Esophagus squamous epithelium (tissue), 5 donors: ENCODE measurements at places on chromosomes 3 and 15. TPM values are rescaled to one million over a fixed set of nuclear protein-coding genes. Genes with fewer than 3 reads are reported as not detected.

The COX5A gene
- total RNA-seq = 110 TPM

The ZNF385D gene
- 0.18 TPM for total RNA-seq

The CDHR4 gene
- not detected for total RNA-seq

The NGLY1 gene
- 27.5 TPM for total RNA-seq

DNA sequence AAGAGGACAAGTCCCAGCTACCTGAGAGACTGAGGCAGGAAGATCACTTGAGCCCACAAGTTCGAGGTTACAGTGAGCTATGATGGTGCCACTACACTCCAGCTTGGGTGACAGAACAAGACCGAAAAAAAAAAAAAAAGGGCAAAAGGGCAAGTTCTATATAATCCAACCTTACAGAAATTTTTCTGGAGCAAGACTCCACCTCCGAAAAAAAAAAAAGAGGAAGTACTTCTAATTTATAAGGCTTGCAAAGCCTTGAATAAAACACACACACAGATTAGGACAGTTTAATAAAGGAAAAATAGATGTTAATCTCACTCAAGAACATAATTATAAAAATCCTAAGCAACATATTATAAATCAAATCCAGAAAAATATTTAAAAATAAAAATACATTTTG, 14.4 kb upstream of the XYLB start:
- H3K27ac ChIP-seq = no peak overlapping the region
- no peak for DNase-seq
- H3K27me3 ChIP-seq = no peaks in the 10 kb centered on the region
- no peaks in the 10 kb centered on the region for H3K4me1 ChIP-seq
- no peak overlapping the region for H3K4me3 ChIP-seq

- H3K27ac ChIP-seq = no peak overlapping the region
- peaks cover 3% of the 10 kb centered on the region for H3K27me3 ChIP-seq
- peaks cover 7% of the 10 kb centered on the region for H3K4me1 ChIP-seq
- H3K4me3 ChIP-seq = peak overlapping the region; percentile 62
- no peak for DNase-seq
Observed at GRCh38 chr3:173584838-173585831, 187.6 kb downstream of the NLGN1 start.

GRCh38 chr3:190044142-190044541, 76.6 kb downstream of the P3H2 start:
- H3K4me1 ChIP-seq = peaks cover 68% of the 10 kb centered on the region
- no peaks in the 10 kb centered on the region for H3K27me3 ChIP-seq
- H3K27ac ChIP-seq = no peak overlapping the region
- no peak overlapping the region for H3K4me3 ChIP-seq
- H3K36me3 ChIP-seq = no peaks in the 10 kb centered on the region

DNA sequence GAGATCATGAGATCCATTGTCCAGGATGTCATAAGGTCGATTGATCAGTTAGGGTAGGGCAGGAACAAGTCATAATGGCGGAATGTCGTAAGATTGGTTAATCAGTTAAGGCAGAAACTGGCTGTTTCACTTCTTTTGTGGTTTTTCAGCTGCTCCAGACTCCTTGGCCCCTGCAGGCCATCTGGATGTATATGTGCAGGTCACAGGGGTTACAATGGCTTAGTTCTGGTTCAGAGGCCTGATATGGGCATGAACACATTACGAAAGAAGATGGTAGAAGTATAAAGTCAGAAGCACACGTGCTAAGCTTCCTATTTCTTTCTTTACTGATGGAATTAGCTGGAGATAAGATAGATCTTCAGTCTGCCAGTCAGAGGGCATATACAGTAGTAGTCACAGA, 315.4 kb upstream of the LRRC3B start:
- no peak overlapping the region for H3K27ac ChIP-seq
- H3K4me1 ChIP-seq = no peaks in the 10 kb centered on the region
- no peak overlapping the region for H3K4me3 ChIP-seq
- DNase-seq = no peak
- no peaks in the 10 kb centered on the region for H3K27me3 ChIP-seq

DNA sequence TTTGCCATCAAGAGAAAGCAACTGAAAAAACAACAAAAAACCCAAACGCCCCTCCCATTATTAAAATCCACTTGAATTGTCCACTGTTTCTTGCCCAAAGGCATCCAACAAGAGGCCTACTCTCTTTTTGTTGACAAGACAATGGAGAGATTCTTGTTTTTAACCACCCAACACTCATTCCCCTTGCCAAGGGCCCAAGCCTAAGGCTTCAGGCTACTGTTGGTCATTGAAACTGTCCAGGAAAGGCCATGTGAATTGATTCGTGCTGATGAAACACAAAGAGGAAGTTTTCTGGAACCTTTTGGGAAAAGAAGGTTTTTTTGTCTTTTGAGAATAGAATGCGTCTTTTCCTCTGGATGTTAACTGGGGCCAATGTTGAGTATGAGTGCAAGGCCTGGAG, 157.4 kb upstream of the PFN2 start:
- H3K27me3 ChIP-seq = no peaks in the 10 kb centered on the region
- no peaks in the 10 kb centered on the region for H3K36me3 ChIP-seq
- H3K27ac ChIP-seq = no peak overlapping the region
- DNase-seq = no peak

GRCh38 chr3:78204977-78205376, 1165.1 kb downstream of the ROBO2 start:
- no peak overlapping the region for H3K4me3 ChIP-seq
- H3K27ac ChIP-seq = no peak overlapping the region
- no peaks in the 10 kb centered on the region for H3K27me3 ChIP-seq
- no peak for DNase-seq

DNA sequence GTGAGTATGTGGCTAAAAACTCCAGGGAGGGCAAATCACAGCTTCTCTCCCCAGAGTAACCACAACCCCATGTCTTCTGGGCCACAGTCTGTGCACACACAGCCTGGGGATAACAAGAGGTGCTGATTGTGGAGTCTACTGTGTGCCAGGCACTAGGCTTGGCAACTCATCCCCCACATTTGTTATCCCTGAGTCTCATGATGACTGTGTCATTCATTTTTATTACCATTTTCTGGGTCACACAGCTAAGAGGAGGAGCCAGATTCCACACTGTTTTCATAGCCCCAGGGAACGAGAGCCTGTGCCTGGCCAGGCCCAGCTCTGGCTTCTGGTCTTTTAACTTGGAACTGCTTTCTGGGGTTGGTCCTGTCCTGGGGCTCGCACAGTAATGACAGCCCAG, 34.5 kb downstream of the ESYT3 start:
- no peaks in the 10 kb centered on the region for H3K36me3 ChIP-seq
- no peak overlapping the region for H3K4me3 ChIP-seq
- no peak overlapping the region for H3K27ac ChIP-seq
- peaks cover 3% of the 10 kb centered on the region for H3K27me3 ChIP-seq

- H3K4me1 ChIP-seq = no peaks in the 10 kb centered on the region
- H3K27me3 ChIP-seq = no peaks in the 10 kb centered on the region
- H3K27ac ChIP-seq = no peak overlapping the region
- no peak overlapping the region for H3K4me3 ChIP-seq
- no peaks in the 10 kb centered on the region for H3K36me3 ChIP-seq
Observed at GRCh38 chr3:169563775-169564059, 99.8 kb downstream of the MECOM start.

GRCh38 chr15:28098766-28099554, at the start of gene OCA2:
OCA2 (minus strand) TSS chr15:28099315; CDS start chr15:28081874, 17,441 bp downstream.
- peak within 1 kb of the TSS; percentile 27 for H3K4me3 ChIP-seq
- H3K36me3 ChIP-seq = no peaks in the 10 kb centered on the region
- peaks cover 35% of the 10 kb centered on the region for H3K4me1 ChIP-seq
- H3K27ac ChIP-seq = peak within 1 kb of the TSS; percentile 56
- H3K27me3 ChIP-seq = no peaks in the 10 kb centered on the region
- no peak for DNase-seq

DNA sequence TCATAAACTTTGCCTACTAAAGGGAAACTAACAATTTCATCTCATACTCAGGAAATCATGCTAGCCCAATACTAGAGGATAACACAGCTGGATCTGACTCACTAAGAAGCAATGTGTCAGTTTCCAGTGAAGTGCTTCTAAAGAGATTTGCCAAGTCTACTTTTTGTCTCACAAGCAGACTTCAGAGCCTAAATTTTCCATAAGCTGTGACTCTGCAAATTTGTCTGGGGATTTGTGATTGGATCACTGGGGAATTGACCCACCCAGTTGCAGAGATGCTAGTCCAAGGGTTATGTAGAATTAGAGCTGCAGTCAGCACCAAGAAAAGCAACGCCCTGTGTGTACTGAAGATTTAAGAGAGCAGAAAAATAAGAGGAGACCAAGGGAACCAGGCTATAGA, 647.1 kb downstream of the NTRK3 start:
- no peak for DNase-seq
- no peak overlapping the region for H3K4me3 ChIP-seq
- H3K4me1 ChIP-seq = no peaks in the 10 kb centered on the region
- peak overlapping the region; percentile 14 for H3K27ac ChIP-seq
- no peaks in the 10 kb centered on the region for H3K27me3 ChIP-seq
- no peaks in the 10 kb centered on the region for H3K36me3 ChIP-seq

DNA sequence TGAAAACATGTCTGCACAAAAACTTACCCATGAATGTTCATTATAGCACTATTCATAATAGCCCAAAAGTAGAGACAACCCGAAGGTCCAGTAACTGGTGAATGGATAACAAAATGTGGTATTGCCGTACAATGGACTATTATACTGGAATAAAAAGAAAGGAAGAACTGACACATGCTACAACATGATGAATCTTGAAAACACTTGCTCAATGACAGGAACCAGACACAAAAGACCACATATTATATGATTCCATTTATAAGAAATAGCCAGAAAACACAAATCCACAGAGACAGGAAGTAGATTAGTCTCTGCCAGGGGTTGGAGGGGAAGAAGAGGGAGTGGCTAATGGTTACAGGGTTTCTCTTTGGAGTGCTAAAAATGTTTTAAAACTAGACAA, 18.3 kb downstream of the SHC4 start:
- H3K4me3 ChIP-seq = no peak overlapping the region
- H3K36me3 ChIP-seq = no peaks in the 10 kb centered on the region
- H3K4me1 ChIP-seq = no peaks in the 10 kb centered on the region

- peak overlapping the region; percentile 54 for H3K27ac ChIP-seq
- no peaks in the 10 kb centered on the region for H3K4me1 ChIP-seq
- H3K4me3 ChIP-seq = no peak overlapping the region
- no peak for DNase-seq
- no peaks in the 10 kb centered on the region for H3K36me3 ChIP-seq
- H3K27me3 ChIP-seq = no peaks in the 10 kb centered on the region
Observed at GRCh38 chr15:90814191-90814821, 54.1 kb upstream of the FURIN start.

DNA sequence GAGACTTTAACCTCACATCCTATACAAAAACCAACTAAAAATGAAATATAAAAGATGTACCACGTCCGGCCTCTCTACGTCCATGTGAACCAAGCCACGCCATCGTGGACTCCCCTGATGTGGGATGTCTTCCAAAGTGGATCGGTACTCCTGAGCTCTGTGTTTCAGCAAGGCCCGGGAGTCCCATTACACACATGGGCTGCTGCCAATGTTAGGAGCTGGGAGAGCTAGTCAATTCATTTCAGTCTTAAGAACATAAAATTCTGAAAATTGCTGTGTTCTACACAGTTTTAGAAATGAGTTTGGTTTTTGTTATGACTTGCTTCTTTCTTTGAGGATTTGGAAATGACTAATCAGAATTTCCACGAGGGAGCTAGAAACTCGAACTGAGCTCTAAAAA, 131.0 kb downstream of the GABRG3 start:
- H3K4me1 ChIP-seq = no peaks in the 10 kb centered on the region
- no peaks in the 10 kb centered on the region for H3K27me3 ChIP-seq
- no peaks in the 10 kb centered on the region for H3K36me3 ChIP-seq
- H3K27ac ChIP-seq = no peak overlapping the region
- no peak for DNase-seq

GRCh38 chr3:108415661-108416060, 94.7 kb downstream of the MYH15 start:
- H3K4me1 ChIP-seq = no peaks in the 10 kb centered on the region
- no peak overlapping the region for H3K27ac ChIP-seq
- no peaks in the 10 kb centered on the region for H3K36me3 ChIP-seq
- no peak overlapping the region for H3K4me3 ChIP-seq

DNA sequence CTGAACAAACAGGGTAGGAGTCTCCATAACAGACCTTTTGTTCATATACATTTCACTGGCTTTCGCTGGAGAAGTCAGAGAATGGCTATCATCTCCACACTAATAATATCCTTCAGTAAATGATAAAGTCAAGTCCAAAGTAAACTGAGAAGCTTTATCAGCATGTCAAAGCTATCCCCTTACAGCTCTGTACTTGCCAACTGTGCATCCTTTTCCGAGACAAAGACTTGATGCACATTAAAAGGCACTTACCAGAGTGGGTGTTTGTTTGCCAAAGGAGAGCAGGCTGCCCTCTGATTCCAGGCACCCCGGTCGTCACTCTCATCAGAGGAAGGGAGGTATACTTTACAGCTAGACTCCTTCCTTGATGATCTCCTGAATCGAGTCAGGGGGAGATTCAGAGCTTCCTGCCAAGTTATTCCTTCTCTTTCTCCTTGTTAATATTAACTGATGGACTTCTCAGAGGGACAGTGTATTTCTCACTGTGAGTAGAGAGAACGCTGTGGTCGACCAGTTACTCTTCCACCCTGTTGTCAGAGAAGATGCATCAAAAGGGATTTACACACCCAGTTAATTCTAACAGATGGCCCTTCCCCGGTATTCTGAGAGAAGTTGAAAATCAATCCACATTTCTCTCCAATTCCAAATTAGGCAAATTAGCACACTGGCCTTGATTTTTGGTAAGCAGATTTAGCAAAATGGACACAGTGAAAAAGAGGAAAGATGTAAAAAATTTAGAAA, 504.7 kb upstream of the NR2F2 start:
- H3K27ac ChIP-seq = no peak overlapping the region
- no peak overlapping the region for H3K4me3 ChIP-seq
- H3K27me3 ChIP-seq = no peaks in the 10 kb centered on the region
- no peak for DNase-seq
- H3K4me1 ChIP-seq = no peaks in the 10 kb centered on the region

GRCh38 chr3:182370949-182371348, 422.4 kb upstream of the ATP11B start:
- no peak overlapping the region for H3K4me3 ChIP-seq
- no peaks in the 10 kb centered on the region for H3K36me3 ChIP-seq
- no peak for DNase-seq
- no peak overlapping the region for H3K27ac ChIP-seq

DNA sequence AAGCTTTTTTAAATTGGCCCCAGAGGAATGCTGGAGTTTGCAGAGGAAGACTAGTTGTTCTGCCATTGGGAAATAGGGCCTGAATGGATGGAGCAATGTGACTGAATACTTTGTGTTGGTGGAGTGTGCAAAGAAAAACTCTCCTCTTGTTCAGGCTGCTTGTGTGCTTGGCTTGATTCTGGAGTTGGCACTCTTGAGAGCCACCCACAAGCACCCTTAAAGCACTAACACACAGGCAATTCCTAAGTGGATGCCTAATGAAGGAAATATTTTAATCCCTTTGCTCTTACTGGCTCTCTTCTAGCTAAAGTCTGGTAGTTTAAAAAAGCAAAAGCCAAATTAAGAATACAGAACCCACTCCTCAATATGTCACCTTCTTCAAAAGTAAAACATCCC, 304.4 kb upstream of the C2CD4B start:
- no peaks in the 10 kb centered on the region for H3K36me3 ChIP-seq
- no peaks in the 10 kb centered on the region for H3K4me1 ChIP-seq
- peak overlapping the region; percentile 67 for H3K27ac ChIP-seq
- no peak for DNase-seq

- DNase-seq = no peak
- no peaks in the 10 kb centered on the region for H3K27me3 ChIP-seq
- no peaks in the 10 kb centered on the region for H3K4me1 ChIP-seq
- no peak overlapping the region for H3K27ac ChIP-seq
Observed at GRCh38 chr3:99576904-99577559, 61.4 kb upstream of the COL8A1 start.

- no peak overlapping the region for H3K4me3 ChIP-seq
- H3K27me3 ChIP-seq = no peaks in the 10 kb centered on the region
- peaks cover 40% of the 10 kb centered on the region for H3K4me1 ChIP-seq
- no peak overlapping the region for H3K27ac ChIP-seq
- no peak for DNase-seq
- no peaks in the 10 kb centered on the region for H3K36me3 ChIP-seq
Observed at GRCh38 chr3:12970684-12971083, 102.5 kb downstream of the IQSEC1 start.
